Activated CD4-positive, alpha-beta T cell treated with anti-CD3 and anti-CD28 coated beads for 36 hours (primary cell): ENCODE measurements at places on chromosomes 11 and 22. TPM values are rescaled to one million over a fixed set of nuclear protein-coding genes. Genes with fewer than 3 reads are reported as not detected.

Gene RFPL1
- total RNA-seq = not detected

Gene GSTT2B
- not detected for total RNA-seq

Gene RBM14
- total RNA-seq = 137 TPM

Gene MAPK12
- 8.1 TPM for total RNA-seq

Gene JAML
- 193 TPM for total RNA-seq

Gene PRDX5
- 110 TPM for total RNA-seq
